CD8-positive, alpha-beta T cell (primary cell): ENCODE measurements at places on chromosomes 2 and 18. TPM values are rescaled to one million over a fixed set of nuclear protein-coding genes. Genes with fewer than 3 reads are reported as not detected.

Gene OTOS
- not detected for total RNA-seq

Gene NCKAP1
- total RNA-seq: 0.81 TPM

Gene CGREF1
- not detected for total RNA-seq

Gene INHA
- total RNA-seq: not detected

Gene KLHL41
- total RNA-seq: not detected

Gene GKN1
- total RNA-seq: not detected

Gene RAB27B
- 1.2 TPM for total RNA-seq

Gene TRABD2A
- total RNA-seq: 138 TPM

Gene PARD6G
- 3.8 TPM for total RNA-seq

Gene SEMA4C
- total RNA-seq: 40.0 TPM
